A549 treated with Mapracorat at 1 μM for 4 hours (cell line): ENCODE measurements at places on chromosomes 11 and 22. TPM values are rescaled to one million over a fixed set of nuclear protein-coding genes. Genes with fewer than 3 reads are reported as not detected.

SLC22A6 gene
- total RNA-seq: not detected in 5 replicates

MYOD1 gene
- total RNA-seq: not detected in 5 replicates

GSTT2 gene
- total RNA-seq: 0.27 TPM in 1 of 5 replicates, not detected in the others

AIFM3 gene
- total RNA-seq: 1.7 to 4.4 TPM (median 3.0 TPM) in 5 replicates

DDIAS gene
- total RNA-seq: 13.0 to 18.5 TPM (median 15.2 TPM) in 5 replicates

OR52E5 gene
- total RNA-seq: not detected in 5 replicates

GVQW3 gene
- 0.57 to 1.4 TPM (median 0.92 TPM) in 5 replicates for total RNA-seq

MRGPRX4 gene
- not detected in 5 replicates for total RNA-seq

TPBGL gene
- total RNA-seq: 0.08 to 0.27 TPM (median 0.17 TPM) in 5 replicates

CCDC85B gene
- total RNA-seq: 22.2 to 49.0 TPM (median 44.4 TPM) in 5 replicates

GNG3 gene
- not detected in 5 replicates for total RNA-seq

POLD4 gene
- 192 to 233 TPM (median 214 TPM) in 5 replicates for total RNA-seq

MOGAT2 gene
- total RNA-seq: not detected in 5 replicates

POTEH gene
- total RNA-seq: not detected in 5 replicates

APOBEC3G gene
- not detected in 5 replicates for total RNA-seq

PKDREJ gene
- total RNA-seq: not detected in 5 replicates

MUC15 gene
- not detected in 5 replicates for total RNA-seq

C11orf42 gene
- not detected in 5 replicates for total RNA-seq

SLC5A12 gene
- not detected in 5 replicates for total RNA-seq

PGA3 gene
- not detected in 5 replicates for total RNA-seq

PCF11 gene
- 24.1 to 27.1 TPM (median 25.3 TPM) in 5 replicates for total RNA-seq

CASP5 gene
- not detected in 5 replicates for total RNA-seq

ARHGEF17 gene
- total RNA-seq: 9.2 to 14.6 TPM (median 11.7 TPM) in 5 replicates

NCF4 gene
- 0.12 TPM in 1 of 5 replicates, not detected in the others for total RNA-seq

ZNF280A gene
- total RNA-seq: 2.7 to 4.4 TPM (median 3.4 TPM) in 5 replicates

FJX1 gene
- 36.0 to 46.3 TPM (median 42.8 TPM) in 5 replicates for total RNA-seq

SRPRA gene
- 57.7 to 63.6 TPM (median 59.4 TPM) in 5 replicates for total RNA-seq

ANKK1 gene
- 0.07 TPM in 1 of 5 replicates, not detected in the others for total RNA-seq

MS4A6A gene
- not detected in 5 replicates for total RNA-seq

TMEM9B gene
- total RNA-seq: 34.3 to 39.7 TPM (median 37.6 TPM) in 5 replicates

ASCL2 gene
- 0.09 TPM in 1 of 5 replicates, not detected in the others for total RNA-seq

TRIM51G gene
- not detected in 5 replicates for total RNA-seq

TMEM86A gene
- 0.34 to 0.59 TPM (median 0.42 TPM) in 5 replicates for total RNA-seq

SYCE3 gene
- total RNA-seq: 0.45 TPM in 1 of 5 replicates, not detected in the others

FERMT3 gene
- total RNA-seq: 0.52 to 2.3 TPM (median 1.5 TPM) in 5 replicates

TEX12 gene
- not detected in 5 replicates for total RNA-seq

YAP1 gene
- total RNA-seq: 52.9 to 73.3 TPM (median 62.2 TPM) in 5 replicates

KRTAP5-1 gene
- total RNA-seq: not detected in 5 replicates

CCDC116 gene
- 0.06 to 0.13 TPM (median 0.06 TPM) in 3 of 5 replicates, not detected in the others for total RNA-seq

AP5B1 gene
- total RNA-seq: 7.6 to 12.1 TPM (median 12.1 TPM) in 5 replicates

ART1 gene
- not detected in 5 replicates for total RNA-seq

PARVB gene
- 35.4 to 46.0 TPM (median 42.5 TPM) in 5 replicates for total RNA-seq

DGCR6L gene
- 29.3 to 45.2 TPM (median 44.0 TPM) in 5 replicates for total RNA-seq

RAB39A gene
- total RNA-seq: 0.28 to 0.62 TPM (median 0.42 TPM) in 5 replicates

OPCML gene
- total RNA-seq: not detected in 5 replicates

CEP126 gene
- 2.6 to 3.8 TPM (median 2.9 TPM) in 5 replicates for total RNA-seq

RASD2 gene
- 0.63 to 0.78 TPM (median 0.67 TPM) in 5 replicates for total RNA-seq

ACRV1 gene
- 0.17 TPM in 1 of 5 replicates, not detected in the others for total RNA-seq

HIC2 gene
- total RNA-seq: 2.3 to 3.2 TPM (median 2.9 TPM) in 5 replicates

RPL27A gene
- 2,523 to 2,789 TPM (median 2,628 TPM) in 5 replicates for total RNA-seq

INS gene
- total RNA-seq: not detected in 5 replicates

APOA4 gene
- not detected in 5 replicates for total RNA-seq

TRPC6 gene
- 0.60 to 0.96 TPM (median 0.73 TPM) in 5 replicates for total RNA-seq

CHST1 gene
- total RNA-seq: 1.3 to 2.0 TPM (median 1.8 TPM) in 5 replicates

OTUB1 gene
- 114 to 129 TPM (median 127 TPM) in 5 replicates for total RNA-seq
